Endothelial cell (in vitro differentiated cells): ENCODE measurements at places on chromosomes 5 and 9. TPM values are rescaled to one million over a fixed set of nuclear protein-coding genes. Genes with fewer than 3 reads are reported as not detected.
A peak's percentile ranks its signal among the peaks of the same experiment; 100 is the strongest.

DNA sequence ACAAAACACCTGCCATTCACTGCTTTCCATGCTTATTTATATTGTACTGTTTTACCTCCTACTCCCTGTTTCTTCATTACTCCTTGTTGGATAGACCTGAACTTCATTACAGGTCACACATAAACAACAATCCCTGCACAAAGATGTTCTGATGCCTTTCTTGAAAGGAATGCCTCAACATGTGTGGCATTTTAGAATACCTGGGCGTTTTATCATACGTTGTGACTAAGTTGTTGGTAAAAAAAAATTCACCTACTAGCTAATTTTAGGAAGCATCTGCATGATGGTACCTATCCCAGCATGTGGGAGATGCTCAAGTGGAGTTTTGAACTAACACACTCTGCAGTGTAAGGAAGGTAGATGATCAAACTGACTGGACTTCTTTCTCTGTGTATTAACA lies 604.1 kb downstream of the TAF11L14 start:
- no peak overlapping the region for H3K4me3 ChIP-seq
- no peak for DNase-seq
- H3K27me3 ChIP-seq, result no peaks in the 10 kb centered on the region
- peaks cover 2% of the 10 kb centered on the region for H3K4me1 ChIP-seq
- H3K27ac ChIP-seq, result no peak overlapping the region

DNA sequence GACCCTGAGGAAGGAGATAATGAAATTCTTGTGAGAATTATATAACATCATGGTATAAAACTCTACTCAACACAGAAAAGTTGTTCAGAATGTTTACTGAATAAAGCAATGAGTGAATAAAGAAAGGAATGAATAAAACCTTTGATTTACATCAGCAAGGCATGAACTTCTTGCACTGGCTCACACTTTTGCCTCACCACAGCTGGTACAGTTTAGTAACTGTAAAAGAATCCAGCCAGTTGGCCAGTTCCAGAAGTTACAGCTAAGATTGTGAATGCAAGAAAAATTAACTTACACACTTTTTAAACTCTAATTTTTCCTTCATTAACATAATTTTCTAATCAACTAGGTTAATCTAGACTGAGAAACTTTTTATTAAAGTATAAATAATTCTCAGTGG lies 490.9 kb downstream of the NFIB start:
- H3K4me1 ChIP-seq, result no peaks in the 10 kb centered on the region
- H3K27me3 ChIP-seq, result no peaks in the 10 kb centered on the region
- H3K27ac ChIP-seq, result no peak overlapping the region

SLC2A8 gene
- 21.5 TPM for total RNA-seq

GRCh38 chr5:147234825-147235635 lies at the start of gene STK32A:
TSS of gene STK32A (plus strand) at chr5:147235026. CDS start at chr5:147239635, 4,609 bp downstream.
- DNase-seq, result peak; percentile 48
- peak within 1 kb of the TSS; percentile 51 for H3K4me3 ChIP-seq
- H3K4me1 ChIP-seq, result no peaks in the 10 kb centered on the region
- no peaks in the 10 kb centered on the region for H3K36me3 ChIP-seq

DNA sequence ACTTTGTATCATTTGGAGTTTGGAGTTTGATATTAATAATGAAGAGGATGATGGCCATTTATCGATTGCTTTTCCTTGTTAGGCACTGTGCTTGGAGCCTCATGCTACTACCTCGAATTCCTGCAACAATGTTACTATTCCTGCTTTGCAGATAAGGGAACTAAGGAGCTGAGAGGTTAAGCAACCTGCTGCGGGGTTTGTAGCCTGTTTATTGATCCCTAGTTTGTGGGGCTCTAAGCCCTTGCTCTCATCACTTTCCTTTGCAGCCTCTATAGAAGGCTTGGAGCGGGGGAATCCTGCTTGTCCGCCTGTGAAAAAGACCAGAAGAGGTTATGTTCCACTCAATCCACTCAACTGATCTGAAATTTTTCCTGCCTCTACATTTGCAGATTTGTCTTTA lies 15.8 kb downstream of the ARHGEF28 start:
- H3K36me3 ChIP-seq, result no peaks in the 10 kb centered on the region
- DNase-seq, result no peak

GRCh38 chr5:100792781-100793180 lies 110.3 kb downstream of the ST8SIA4 start:
- DNase-seq, result no peak
- H3K36me3 ChIP-seq, result no peaks in the 10 kb centered on the region
- H3K4me1 ChIP-seq, result peaks cover 16% of the 10 kb centered on the region
- H3K4me3 ChIP-seq, result no peak overlapping the region
- H3K27ac ChIP-seq, result no peak overlapping the region

GRCh38 chr5:10653043-10653442 lies 89.2 kb downstream of the ANKRD33B start:
- H3K27ac ChIP-seq, result no peak overlapping the region
- H3K4me1 ChIP-seq, result peaks cover 12% of the 10 kb centered on the region
- DNase-seq, result no peak
- no peak overlapping the region for H3K4me3 ChIP-seq
- no peaks in the 10 kb centered on the region for H3K36me3 ChIP-seq

- DNase-seq, result no peak
- peaks cover 6% of the 10 kb centered on the region for H3K36me3 ChIP-seq
- H3K4me3 ChIP-seq, result no peak overlapping the region
- peaks cover 2% of the 10 kb centered on the region for H3K27me3 ChIP-seq
- H3K4me1 ChIP-seq, result peaks cover 23% of the 10 kb centered on the region
Measured at GRCh38 chr9:34338665-34339385, 9.5 kb downstream of the NUDT2 start.

NRARP gene
- total RNA-seq, result 170 TPM

RAD50 gene
- total RNA-seq, result 20.0 TPM

DNA sequence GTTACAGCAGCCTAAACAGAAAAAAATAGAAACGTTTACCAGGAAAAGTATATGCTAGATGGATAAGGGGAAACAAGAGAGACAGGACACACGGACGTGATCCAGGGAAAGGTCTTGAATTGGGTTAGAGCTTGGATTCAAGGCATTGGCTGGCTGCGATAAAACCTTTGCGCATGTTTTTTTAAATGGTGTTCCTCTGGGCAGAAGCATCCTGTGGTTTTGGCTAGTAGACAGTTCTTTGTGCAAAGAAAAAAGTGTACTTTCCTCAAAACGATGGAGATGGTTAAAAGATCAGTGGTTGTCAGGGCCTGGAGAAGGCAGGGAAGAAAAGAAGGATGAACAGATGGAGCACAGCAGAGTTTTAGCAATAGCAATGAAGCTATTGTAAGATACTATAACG lies 37.5 kb upstream of the LIFR start:
- no peak for DNase-seq
- no peak overlapping the region for H3K27ac ChIP-seq
- peaks cover 52% of the 10 kb centered on the region for H3K4me1 ChIP-seq
- no peaks in the 10 kb centered on the region for H3K36me3 ChIP-seq

DNA sequence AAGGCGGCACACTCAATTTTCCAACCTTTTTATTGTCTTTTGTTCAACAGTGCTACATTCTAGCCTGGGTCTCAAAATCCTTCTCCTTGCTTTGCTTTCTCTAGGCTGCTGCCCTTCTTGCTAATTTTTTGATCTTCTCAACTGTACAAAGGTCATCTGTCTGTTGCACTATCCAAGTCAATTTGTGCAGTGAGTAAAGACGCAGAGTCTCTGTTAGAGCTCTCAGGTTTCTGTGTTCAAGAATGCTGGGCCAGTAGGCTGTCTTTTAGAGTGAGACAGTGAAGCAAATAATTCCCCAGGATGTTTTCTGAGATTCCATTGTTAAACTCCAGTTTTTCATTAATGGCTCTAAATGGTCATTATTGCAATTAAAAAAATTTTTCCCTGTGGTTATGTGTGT lies 255.7 kb upstream of the ACTBL2 start:
- no peak overlapping the region for H3K27ac ChIP-seq
- no peaks in the 10 kb centered on the region for H3K27me3 ChIP-seq
- DNase-seq, result no peak
- peaks cover 3% of the 10 kb centered on the region for H3K4me1 ChIP-seq
- no peaks in the 10 kb centered on the region for H3K36me3 ChIP-seq

SYK gene
- total RNA-seq, result 0.36 TPM

DNA sequence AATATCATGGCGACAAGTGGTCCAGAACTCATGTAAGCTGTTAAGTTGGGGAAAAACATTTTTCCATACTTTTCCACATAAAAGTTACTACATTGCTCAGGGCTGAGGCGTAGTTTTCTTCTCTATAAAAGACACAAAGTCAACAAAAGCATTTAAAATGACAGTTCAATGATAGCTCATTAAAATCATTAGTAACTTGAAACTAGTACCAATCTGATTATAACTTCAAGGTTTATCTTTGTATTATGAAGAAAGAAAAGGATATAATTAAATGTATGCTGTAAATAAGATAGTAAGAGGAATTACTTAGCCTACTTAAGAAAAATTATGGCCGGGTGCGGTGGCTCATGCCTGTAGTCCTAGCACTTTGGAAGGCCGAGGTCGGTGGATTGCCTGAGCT lies 9.9 kb downstream of the NME5 start:
- DNase-seq, result no peak
- no peaks in the 10 kb centered on the region for H3K27me3 ChIP-seq
- H3K4me3 ChIP-seq, result no peak overlapping the region
- H3K27ac ChIP-seq, result no peak overlapping the region
- H3K36me3 ChIP-seq, result no peaks in the 10 kb centered on the region

GRCh38 chr9:123687246-123687751 lies 242.6 kb downstream of the DENND1A start:
- no peak overlapping the region for H3K27ac ChIP-seq
- H3K36me3 ChIP-seq, result no peaks in the 10 kb centered on the region

DMRTA1 gene
- 6.3 TPM for total RNA-seq
